A172 (cell line): ENCODE measurements at places on chromosomes 3 and 15.

DNA sequence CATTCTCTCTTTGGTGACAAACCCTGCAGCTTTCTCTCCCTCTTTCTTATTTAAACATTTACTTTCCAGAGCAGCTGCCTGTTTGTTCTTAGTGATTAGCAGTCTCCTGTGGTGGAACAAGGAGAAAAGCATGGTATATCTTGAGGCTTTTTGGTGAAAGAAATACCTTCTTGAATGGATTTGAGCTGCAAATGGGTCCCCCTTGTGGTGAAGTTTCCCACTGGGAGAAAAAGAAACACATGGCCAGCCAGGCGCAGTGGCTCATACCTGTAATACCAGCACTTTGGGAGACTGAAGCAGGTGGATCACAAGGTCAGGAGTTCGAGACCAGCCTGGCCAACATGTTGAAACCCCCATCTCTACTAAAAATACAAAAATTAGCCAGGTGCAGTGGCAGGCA is 48.3 kb upstream of the ACP3 start:
- DNase-seq: peak; percentile 22

DNA sequence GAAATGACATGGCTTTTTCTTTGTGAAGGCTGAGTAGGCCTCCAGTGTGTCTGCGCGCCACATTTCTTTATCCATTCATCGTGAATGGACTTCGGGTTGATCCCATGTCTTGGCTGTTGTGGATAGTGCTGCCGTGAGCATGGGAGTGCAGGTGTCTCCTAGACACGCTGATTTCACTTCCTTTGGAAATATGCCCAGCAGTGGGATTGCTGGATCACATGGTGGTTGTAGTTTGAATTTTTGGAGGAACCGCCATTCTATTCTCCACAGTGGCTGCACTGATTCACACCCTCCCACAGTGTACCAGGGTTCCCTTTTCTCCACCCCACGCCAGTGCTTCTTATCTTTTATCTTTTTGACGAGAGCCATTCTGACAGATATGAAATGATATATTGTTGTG is 171.7 kb downstream of the NSMCE3 start:
- DNase-seq: no peak

DNA sequence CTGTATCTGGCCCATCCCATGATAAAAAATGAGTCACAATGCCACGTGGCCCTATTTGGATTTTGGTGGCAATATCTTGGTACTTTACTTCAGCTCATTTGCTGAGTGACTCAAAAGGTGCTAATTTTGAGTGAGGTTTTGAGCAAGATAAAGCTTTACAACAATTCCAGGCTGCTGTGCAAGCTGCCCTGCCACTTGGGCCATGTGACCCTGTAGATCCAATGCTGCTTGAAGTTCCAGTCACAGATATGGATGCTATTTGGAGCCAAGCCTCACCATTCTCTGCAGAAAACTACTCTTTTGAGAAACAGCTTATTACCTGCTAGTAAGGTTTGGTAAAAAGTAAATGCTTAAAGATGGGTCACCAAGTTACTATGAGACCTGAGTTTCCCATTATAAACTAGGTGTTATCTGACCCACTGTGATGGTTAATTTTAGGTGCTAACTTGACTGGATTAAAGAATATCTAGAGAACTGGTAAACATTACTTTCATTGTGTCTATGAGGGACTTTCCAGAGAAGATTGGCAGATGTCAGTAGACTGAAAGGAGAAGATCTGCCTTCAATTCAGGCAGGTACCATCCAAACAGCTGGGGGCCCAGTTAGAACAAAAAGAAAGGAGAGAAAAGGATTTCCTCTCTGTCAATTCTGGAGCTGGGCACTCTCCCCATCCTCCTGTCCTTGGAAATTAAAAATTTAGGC is 1083.9 kb downstream of the DIPK2A start:
- no peak for DNase-seq

GRCh38 chr3:168239287-168239686 is 143.6 kb upstream of the GOLIM4 start:
- DNase-seq: no peak

GRCh38 chr3:56918111-56918568 is 116.4 kb upstream of the ARHGEF3 start:
- DNase-seq: no peak

GRCh38 chr15:50210462-50211157 is 28.6 kb downstream of the SLC27A2 start:
- no peak for DNase-seq

DNA sequence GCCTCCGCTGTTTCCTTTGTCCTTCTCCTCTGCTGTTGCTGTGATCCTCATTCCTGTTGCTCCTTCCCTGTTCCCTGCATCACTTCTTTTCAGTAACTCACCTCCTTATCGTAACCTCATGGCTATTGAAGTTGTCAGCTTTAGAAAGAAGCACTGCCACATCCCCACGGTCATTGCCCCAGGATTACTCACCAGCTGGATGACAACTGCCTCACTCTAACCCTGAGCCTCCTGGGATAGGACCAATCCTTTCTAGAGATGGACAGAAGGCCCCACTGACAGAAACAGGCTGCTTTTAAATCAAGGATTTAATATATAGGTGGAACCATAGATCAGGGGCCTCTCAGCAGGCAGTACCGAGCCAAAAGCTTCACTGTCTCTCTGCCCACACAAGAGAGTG is 4.1 kb downstream of the FHIT start:
- DNase-seq: no peak

DNA sequence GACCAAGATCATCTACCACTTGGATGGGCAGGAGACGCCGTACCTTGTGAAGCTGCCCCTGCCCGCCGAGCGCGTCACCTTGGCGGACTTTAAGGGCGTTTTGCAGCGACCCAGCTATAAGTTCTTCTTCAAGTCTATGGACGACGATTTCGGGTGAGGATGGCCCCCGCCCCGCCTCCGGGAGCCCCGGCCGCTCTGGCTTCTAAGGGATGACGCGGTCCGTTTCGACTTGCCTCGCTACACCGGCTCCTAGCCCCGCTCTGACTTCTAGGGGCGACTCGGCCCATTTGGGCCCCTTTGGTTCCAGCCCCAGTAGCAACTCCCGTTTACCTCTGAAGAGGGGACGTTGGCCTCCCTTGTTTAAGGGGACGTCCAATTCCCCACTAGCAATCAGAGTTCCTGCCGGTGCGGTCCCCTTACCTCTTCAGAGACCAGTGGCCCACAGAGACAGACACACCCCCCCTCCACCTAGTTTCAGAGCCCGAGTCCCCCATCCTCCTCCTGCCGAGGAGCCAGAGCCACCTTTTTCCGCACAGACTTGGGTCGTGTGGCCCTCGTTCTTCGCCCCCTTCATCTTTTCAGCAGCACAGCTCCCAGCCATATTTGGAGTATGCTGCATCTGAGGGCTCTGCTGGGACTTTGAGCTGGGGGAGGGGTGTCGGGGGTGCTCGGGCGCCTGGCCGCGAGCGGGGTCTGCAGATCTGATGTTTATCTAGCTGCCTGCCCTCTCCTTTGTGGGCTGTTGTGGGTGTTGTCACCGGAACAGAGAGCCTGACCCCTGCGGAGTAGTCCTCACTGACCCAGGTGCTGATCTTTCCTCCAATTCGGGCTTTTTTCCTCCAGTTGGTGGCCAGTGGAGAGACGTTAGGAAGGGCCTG is 706 bp downstream of the DVL3 start:
- peak; percentile 26 for DNase-seq

- DNase-seq: no peak
Observed at GRCh38 chr3:111653766-111654165, 58.6 kb upstream of the ZBED2 start.

DNA sequence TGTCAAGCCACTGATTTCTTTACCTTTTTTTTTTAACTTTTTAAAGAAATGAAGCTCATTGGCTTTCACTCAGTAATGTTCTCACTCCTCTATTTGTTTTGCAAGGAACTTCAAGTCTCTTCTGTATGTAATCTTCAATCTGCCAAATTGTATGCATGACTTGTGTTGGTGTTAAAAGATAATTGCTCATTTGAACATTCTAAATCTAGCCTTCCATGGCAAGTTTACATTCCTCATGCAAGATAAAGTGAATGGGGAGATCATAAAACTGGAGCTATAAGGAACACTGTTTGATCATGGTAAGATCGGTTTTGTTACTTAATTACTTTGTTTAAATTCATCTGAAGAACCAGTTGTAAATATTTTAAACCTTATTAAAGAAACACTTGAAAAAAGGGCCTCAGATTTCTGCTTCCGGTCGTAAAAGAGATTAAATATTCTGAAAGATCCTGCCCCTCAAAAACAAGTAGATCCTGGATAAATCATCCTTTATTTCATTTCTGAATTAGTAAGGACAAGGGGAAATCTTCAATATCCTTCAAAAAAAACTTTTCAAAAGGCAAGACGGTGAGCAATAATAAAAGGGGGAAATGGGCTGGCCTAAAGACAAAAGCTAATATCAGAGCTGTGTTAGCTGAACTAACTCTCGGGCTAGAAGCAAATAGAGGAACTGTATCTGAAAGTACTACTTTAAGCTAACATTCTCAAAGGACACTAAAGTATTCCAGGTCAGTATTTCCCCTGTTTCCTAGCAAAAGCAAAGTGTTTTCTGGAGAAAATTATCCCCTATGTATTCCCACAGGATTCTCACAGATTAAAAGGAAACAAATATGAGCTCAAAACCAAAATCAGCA is 107.0 kb upstream of the ATP11B start:
- DNase-seq: no peak

DNA sequence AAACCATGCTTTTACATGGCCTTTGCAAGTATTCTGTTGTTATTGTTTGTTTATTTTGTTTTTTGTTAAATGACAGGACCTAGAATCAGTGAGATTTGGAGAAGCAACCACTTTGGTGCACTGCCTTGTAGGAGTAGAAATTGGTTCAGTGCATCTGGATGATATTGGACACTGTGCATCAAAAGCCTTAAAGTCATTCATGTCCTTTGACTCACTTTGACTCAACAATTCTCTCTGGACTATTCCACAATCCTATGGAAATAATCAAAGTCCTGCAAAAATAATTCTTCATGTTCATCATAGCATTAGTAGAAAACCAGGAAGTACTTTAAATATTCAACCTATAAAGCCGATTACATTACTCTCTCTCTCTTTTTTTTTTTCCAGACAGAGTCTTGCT is 224.8 kb downstream of the ABHD5 start:
- no peak for DNase-seq

DNA sequence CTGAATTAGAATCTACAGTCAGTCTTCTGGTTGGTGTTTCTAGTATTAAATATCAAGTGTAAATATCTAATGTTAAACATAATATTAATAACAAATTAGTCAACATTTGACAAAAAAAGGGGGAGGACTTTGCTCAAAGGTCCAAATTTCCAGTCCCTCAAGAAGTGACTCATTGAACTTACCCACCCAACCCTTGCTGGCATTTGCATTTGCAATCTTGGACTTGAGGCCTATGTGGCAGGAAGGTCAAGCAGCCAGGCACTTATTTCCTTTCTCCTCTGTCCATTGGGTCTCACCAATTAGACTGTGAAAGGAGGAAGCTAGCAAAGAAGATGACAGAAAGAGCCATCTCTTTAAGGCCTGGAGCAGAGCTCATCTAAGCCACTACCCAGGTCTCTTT is 174.0 kb downstream of the THRB start:
- no peak for DNase-seq

DNA sequence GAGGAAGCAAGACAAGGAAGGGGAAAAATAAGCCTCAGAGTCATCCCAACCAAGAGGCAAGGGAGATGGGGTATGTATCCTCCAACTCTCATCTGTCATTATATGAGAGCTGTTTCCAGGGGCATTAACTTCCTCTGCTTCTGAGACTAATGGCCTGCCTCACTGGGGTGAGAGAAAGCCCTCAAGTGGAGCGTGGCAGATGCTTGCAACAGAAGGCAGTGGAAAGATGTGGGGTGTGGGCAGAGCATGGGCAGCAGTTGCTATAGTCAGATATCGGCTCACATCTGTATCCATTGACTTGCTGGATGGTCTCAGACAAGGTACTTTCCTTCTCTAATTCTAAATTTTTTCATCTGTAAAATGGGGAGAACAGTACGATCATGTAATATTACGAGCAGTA is 81.7 kb upstream of the PLCL2 start:
- DNase-seq: no peak

DNA sequence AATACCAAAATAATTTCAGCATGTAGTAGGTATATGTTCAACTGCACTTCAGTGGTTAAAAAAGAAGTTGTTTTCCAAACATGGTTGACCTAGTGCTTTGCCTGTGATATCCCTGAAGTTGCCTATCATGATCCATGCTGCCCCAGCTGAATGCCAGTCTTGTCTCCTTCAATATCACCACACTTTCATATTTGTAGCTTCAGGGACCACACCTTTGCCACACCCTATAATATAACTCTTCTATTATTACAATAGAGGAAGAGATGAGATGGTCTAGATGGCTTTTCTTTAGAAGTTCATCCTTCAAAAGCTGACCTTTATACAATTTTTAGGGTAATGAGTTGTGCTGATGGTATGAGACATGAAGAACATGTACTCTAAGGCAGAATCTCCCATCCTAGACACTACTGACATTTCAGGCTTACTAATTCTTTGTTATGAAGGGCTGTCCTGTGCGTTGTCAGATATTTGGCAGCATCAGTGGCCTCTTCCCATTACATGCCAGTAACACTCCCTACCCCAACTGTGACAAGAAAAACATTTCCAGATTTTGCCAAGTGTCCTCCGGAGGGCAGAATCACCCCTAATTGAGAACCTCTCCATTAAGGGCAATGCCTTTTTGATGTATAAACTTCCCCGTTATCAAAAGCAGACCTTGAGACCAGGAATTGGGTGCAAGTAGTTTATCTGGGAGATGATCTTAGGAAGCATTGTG is 76.2 kb upstream of the PLCL2 start:
- DNase-seq: no peak

- DNase-seq: no peak
Observed at GRCh38 chr15:58292751-58293175, 139.0 kb upstream of the LIPC start.

DNA sequence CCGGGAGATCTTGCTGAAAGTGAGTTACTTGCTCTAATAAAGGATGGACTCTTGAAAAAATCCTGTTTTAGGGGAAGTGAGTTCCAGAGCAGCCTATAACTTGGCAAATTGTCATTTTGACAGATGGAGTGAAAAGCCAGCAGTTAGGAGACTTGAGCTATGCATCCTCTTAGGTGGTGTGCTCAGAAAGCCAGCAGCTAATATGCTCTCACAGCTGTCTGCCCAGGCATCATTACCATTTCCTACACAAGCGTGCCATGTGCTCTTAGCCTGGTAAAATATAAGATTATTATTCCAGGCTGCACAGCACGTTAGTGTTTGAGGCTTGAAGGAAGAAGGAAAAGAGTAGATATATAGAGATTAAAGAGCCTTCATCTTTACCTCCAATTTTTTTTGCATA is 151.0 kb downstream of the CHL1 start:
- DNase-seq: no peak
